DMS153 (cell line): ENCODE measurements at places on chromosomes 3 and 15.

DNA sequence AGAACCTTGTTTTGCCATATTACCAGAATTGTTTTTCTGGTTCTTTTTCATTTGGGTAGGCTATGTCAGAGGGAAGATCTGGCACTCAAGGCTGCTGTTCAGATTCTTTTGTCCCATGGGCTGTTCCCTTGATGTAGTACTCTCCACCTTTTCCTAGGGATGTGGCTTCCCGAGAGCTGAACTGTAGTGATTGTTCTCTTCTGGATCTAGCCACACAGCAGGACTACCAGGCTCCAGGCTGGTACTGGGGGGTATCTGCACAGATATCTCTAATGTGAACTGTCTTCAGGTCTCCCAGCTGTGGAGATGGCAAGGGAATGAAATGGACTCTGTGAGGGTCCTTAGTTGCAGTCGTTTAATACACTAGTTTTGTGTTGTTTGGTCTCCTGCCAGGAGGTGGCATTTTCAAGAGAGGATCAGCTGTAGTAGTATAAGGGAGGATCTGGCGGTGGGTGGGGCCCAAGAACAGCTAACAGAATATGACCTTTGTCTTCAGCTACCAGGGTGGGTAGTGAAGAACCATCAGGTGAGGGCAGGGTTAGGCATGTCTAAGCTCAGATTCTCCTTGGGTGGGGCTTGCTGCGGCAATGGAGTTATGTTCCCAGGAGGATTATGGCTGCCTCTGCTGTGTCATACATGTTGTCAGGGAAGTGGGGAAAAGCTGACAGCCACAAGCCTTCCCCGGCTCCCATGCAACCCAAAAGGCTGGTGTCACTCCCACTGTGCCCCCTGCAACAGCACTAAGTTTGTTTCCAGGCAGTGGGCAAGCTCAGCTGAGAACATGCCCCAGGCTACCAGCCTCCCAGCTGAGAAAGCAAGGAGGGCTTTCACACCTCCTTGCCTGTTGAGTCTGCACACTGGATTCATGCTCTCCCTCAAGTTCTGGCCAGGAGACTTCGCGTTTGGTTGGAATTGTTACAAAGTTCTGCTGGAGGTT, 252.5 kb downstream of the ISL2 start:
- no peak for DNase-seq

DNA sequence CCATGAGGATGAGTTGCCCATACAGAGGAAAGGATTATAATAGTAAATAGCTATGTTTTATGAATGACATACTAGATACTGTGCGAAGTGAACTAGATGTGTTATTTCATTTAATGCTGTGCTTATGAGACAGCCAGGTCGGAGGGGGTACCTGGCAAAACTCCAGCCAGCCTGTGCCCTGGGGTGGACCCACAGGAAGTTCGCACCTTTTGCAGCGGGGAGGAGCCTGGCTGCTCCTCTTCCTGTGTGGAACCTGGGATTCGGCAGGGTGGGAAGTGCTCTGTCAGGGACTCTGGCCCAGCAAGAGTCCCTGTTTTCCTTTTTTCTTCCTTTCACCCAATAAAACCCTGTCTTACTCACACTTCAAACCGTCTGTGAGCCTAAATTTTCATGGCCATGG, 452.2 kb downstream of the IL5RA start:
- DNase-seq, result no peak

DNA sequence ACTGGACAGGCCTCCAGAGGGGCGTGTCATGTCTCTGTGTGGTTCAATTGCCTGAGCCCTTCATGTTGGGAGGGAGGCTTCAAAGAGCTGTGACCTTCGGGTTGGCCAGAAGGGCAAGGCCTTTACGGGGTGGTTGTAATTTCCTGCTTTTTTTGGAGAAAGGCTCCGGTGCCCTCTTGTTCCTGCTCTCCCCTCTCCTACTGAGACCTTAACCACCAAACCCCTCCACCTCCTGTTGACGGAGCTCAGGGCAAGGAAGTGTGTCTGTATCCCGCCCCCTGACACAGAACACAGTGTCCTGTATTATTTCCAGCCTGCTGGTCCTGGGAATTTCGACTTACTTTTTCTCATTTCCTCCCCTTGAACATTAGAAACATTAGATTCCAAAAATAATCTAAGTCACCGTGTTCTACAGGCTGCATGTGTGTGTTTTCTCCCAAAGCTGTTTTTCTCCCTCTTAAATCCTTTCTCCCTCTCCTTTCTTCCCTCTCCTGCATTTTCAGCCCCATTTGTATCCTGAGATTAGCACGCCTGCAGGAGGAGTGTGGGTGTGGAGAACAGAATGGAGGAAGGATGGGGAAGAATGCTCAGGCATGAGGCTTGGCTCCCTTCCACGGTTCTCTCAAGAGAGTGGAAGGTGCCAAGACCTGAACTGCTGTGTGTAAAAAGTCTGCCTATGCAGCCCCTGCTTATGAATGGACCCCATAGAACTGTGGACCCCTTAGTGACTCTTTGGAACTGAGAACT, 285.4 kb upstream of the ROPN1 start:
- DNase-seq, result no peak

DNA sequence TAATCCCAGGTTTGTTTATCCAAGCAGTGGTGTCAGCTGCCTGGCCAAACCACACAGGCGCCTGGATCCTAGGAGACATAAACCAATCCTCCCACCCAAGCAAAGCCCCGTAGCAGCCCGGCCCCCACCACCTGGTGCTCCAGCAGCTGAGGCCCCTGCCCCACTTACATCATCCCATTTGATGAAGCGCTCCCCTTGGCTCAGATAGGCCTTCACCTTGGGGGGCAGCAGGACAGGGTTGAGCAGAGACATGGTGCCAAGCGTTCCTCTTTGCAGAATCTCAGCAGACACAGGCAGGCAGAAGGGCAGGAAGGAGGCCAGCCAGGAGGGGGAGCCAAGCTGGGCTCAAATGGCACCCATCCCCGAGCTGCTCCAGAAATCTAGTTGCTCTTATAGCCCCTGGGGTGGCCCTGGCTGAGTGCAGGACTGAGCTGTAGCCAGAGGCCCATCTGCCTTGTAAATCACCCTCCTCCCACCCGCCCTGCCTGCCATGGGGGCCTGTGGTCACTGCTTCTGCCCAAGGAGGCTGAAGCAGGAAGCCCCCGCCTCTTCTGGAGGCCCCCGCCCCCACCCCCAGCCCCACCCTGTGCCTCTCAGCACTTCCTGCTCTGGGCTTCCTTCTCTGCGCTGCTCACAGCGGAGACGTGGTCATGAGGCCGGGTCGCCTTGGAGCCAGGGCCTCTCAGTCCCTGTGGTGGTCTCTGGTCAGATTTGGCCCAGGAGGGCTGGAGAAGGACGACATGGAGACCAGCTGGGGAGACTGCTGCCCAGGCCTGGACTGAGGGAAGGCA, at the start of gene PLCB2:
PLCB2 (minus strand) TSS at position 515 of the 791 bp plus-strand sequence; CDS start at position 252, 263 bp downstream.
- no peak for DNase-seq

GRCh38 chr15:70788114-70789049, 25.0 kb upstream of the UACA start:
- DNase-seq, result no peak

DNA sequence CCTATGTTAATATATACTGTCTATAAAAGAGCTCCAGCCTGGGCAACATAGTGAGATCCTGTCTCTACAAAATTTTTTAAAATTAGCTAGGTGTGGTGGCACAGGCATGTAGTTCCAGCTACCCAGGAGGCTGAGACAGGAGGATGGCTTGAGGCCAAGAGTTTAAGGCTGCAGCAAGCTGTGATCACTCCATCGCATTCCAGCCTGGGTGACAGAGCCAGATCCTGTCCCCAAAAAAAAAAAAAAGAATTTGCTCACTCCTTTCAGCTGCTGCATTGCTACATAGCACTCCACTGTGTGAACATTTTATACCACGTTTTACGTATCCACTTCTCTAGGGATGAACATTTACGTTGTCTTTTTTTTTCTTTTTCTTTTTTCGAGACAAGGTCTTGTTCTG, 6.0 kb upstream of the TSEN2 start:
- no peak for DNase-seq

- no peak for DNase-seq
Measured at GRCh38 chr3:186599142-186599784, 13.6 kb upstream of the AHSG start.

GRCh38 chr15:25323420-25323819, 115.4 kb downstream of the UBE3A start:
- DNase-seq, result no peak

DNA sequence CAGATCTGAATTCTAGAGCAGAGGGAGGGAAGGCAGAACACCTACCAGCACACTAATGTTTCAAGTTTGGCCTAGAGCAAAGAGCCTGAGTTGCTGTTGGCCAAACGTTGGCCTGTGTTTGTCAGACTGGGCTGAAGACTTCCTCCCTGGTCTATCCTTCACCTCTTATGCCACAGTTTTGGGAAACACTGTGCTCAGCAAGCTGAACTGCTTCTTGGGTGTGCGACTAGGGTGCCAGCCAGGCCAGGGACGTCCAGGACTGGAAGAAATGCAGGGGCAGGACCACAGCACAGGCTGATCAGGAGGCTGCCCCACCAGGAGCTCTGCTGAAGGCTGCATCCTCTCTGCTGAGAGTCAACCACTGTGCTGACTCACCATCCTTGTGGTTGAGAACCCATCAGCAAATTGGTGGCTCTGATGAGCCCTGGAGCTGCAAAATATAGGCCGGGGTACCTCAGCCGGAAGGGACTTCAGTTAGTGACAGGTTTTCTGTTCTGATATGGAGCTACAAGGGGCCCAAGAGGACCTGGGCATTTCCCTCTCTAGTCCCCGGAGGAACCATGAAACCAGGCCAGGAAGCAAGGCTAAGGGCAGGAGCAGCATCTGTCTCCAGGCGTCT, 131.6 kb upstream of the RASGRP1 start:
- DNase-seq, result no peak

GRCh38 chr15:68367226-68367625, 64.7 kb downstream of the ITGA11 start:
- no peak for DNase-seq

GRCh38 chr3:168088106-168088720, 7.5 kb downstream of the GOLIM4 start:
- no peak for DNase-seq

GRCh38 chr3:46942076-46942475, 34.5 kb downstream of the CCDC12 start:
- no peak for DNase-seq

DNA sequence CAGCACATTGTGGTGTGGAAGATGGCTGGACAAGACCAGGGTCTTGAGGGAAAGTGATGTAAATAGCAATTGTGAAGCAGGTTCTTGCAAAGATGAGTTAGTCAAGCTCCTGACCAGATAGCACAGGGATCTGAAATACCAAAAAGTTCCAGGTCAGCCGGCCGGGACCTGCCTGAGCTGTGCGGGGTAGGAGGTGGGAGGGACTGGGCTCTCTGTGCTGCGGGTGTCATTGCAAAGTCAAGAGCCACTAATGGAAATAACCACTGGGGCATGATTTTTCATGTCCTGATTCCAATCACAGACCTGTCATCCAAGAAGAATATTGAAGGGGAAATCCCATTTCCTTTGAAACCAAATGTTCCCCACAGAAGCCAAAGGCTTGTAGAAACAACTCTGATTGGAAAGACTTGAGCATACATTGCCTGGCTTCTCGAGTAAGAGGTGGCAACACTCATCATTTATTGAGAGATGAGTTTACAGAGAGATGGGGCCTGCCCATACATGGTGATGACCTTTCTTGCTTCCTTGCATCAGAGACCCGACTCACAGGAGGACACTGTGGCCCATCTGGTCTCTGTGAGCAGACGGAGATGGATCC, 44.2 kb upstream of the KY start:
- no peak for DNase-seq

DNA sequence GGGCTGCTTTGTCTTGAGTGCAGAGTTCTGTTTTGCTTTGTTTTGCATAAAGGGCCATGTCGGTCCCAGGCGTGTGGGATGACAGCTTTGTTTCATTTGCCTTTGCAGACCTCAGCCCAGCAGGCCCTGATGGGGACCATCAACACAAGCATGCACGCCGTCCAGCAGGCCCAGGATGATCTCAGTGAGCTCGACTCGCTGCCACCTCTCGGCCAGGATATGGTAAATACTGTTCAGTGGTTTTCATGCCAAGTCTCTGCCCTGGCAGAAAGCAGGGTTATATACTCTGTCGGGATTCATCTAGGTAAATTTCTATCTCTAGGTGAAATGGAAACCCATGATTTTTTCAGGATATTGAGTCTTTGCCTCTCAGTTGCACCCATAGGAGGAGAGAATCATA, 343.9 kb upstream of the TPM1 start:
- no peak for DNase-seq

DNA sequence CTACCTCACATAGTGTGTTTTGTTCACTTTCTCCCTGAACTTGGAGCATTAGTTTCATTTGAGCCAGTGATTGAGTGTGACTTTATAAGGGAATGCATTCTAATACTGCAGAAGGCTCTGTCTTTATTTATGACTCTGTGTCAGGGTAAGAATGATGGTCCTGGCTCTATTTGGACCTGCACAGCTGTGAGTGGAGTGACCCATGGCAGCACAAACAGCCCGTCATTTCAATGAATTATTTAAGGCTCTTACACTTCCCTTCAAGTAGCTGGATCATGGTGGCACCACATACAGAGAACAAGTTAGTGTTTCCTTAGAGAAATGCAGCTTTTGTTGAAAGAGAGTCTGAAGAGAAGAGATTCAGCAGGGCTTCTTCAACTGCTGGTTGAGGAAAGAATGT, 16.4 kb downstream of the TMEM108 start:
- no peak for DNase-seq

DNA sequence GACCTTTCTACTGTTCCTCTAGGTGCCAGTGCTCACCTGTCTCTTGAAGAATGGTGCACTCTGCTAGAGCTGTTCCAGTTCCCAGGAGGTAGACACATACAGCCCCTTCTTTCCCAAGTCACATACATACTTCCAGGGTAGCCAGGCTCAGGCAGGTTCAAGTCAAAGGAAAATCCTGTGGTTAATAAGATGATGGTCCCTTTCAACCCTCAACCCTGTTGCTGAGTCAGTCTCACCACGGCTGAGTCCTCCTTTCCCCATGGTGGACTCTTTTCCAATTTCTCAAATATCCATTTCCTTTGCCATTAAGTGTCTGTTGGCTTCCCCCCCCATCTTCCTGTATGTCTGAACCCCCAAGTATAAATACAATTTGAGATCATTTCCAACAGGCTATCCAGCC, 56.1 kb upstream of the ACAN start:
- no peak for DNase-seq

DNA sequence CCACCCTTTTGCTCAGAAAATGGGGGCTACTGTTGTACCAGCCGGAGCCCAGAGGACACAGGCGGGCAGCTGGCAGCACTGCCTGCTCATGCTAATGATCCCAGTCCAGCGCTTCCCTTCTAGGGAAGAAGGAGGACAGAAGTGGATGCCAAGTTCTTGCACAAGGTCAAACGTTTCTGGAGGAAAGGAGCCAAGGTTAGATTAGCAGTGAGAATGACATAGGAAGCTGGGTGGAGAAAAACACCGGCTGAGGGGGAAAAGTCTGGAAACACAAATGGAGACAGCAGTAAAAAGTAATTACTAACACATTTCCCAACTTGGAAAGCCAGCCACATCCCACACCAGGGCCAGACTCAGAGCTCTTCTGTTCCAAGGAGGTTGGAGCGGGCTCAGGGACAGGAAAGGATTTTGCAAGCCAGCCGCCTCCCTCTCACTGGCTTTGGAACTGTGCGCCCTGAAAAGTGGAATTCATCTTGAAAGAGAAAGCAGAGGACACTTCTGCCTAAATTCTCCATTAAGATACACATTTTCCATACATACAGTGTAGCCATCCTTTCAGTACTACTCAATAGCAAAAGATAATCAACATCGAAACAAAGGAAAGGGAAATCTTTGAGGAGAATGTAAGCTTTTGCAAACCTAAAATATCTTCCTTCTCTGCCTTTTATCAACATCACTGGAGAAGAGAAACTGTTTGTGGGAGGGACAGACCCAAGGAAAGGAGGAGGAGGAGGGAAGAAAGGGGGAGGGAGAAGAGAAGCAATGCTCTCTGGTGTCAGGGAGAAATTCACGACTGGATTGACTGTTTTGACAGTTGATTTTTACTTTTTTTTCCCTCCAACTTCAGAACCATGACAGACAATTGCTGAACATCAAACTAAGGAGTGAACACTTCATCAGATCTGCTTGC, 133.6 kb downstream of the CD47 start:
- DNase-seq, result no peak
